ENCODE measurements at places on chromosomes 11 and 22.

GRCh38 chr11:33867561-33867960 lies 24.3 kb downstream of the LMO2 start:
- no peak for DNase-seq

- no peak for DNase-seq
These were observed 517.9 kb downstream of the NTM start for GRCh38 chr11:131888230-131888855.

DNA sequence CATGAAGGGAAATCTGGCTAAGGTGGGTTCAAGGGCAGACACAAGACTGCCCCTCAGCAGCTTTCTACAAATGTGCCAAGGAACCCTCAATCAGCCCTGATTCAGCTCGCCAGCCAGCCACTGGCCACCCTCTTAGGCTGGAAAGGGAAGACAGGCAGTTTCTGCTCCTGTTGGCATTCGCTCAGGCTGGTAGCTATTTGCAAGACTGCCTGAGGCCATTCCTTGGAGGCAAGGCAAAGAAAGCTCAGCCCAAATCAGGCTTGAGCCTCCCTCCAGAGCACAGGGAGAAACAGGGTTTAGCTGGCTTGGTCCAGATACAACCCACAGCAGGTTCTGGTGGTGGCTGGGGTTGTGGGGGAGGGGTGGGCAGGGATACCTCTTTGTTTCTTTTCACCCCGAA lies 19.2 kb downstream of the TP53I11 start:
- no peak for DNase-seq

GRCh38 chr11:90330632-90331031 lies 107.8 kb upstream of the CHORDC1 start:
- no peak for DNase-seq

DNA sequence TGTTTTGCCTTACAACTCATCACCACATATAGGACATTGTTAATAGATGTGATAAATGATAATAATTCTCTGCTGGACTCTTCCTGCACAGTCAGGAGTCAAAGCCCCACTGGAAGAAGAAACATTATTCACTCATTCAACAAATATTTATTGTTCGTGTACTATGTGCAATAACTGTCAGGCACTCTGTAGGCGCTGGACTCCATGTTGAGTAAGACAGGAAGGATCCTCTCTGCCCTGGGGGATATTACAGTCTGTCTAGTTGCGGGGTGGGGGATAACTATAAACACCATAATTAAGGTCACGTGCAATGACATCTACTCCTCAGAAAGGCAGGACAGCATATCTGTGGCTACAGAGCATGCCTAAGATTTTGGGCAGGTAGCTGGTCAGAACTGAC lies 281.1 kb downstream of the FAT3 start:
- DNase-seq = no peak

DNA sequence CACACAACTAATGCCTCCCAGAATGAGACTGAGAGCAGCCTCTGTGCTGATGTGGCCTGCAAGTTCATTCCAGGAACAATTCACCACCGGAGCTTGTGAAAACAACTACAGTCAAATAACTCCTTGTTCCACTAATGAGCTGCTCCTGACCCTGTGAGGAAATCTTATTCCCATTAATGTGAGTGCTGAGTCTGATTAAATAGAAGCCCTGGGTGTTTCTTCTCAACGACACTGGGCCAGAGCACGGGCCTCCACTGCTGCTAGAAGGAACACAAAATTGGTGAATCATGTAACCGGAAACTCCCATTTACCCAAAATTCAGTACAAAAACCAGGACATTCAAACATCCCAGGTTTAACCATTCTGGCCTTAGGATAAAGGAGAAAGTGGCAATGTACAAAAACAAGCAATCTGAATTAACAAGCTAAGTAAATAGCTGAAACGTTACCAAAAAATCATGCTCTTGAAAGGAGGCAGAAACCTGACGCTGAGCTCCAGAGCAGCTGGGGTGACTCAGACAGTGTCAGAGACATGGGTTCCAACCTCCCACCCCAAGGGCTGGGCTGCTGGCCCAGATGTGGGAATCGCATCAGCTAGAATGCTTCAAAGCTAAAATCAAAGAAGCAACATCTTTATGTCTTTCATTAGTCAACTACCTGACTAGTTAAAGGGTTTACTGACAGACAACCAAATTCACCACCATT lies 26.7 kb downstream of the SERGEF start:
- DNase-seq = no peak
